ENCODE measurements at places on chromosomes 2 and 18.

DNA sequence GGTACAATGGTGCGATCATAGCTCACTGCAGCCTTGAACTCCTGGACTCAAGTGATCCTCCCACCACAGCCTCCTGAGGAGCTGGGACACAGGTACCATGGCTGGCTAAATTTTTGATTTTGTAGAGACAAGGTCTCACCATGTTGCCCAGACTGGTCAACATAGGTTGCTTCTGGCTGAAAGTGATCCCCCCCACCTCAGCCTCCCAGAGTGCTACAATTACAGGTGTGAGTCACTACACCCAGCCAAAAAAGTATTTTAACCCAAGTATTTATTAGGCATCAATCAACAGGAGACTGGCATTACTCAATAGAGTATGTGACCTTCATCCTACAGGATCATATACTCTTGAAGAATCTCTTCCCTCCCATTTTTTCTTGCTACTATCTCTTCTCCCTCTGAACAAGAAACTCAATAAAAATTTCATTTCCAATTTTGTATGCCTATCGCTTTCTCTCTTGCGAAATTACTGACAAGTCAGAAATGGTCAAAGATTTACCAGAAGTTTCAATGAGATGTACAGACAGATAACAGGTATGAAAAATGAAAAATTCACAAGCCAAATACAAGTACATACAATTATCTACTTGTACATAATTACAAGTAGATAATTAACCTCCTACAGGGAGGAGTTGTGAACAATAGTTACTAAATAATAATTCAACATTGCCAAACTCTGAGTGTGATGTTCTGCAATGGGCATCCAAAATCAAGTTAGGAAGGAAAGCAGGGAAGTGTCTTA is 34.9 kb upstream of the CCNT2 start:
- no peak for DNase-seq

DNA sequence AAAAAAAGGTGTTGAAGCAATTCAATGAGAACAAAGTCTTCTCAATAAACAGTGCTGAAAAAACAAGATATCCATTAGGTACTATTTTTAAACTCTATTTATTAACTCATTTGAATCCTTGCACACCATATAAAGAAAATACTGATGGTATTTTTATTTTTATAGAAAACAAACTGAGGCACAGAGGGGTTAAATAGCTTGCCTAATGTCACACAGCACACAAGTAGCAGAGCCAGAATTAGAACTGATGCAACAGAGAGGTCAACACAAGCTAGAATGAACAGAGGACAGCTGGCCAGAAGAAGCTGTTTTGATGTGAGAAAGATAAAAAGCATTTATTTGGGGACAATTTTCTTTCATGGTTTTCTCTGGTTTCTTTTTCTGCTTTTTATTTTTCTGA is 99.4 kb upstream of the RGPD4 start:
- no peak for DNase-seq

GRCh38 chr2:62038975-62039771 is 133.7 kb downstream of the COMMD1 start:
- no peak for DNase-seq

GRCh38 chr18:74310411-74310810 is 5.2 kb upstream of the C18orf63 start:
- DNase-seq, result no peak

- DNase-seq, result no peak
Measured at GRCh38 chr18:12836551-12836950, 47.5 kb downstream of the PTPN2 start.

DNA sequence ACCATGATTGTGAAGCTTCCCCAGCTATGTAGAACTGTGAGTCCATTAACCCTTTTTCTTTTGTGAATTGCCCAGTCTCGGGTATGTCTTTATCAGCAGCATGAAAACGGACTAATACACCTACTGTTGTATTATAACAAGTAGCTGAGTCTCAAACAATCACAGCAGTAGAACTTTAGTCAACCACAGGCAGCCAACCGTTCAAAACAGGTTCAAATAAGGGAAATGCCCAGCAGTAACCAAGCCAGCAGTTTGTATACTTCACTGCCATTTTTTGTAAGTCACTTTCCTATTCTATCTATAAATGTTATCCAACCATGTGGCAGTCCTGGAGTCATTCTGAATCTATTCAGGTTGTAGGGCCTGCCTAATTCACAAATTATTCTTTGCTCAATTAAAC is 1560.6 kb upstream of the SLC39A10 start:
- no peak for DNase-seq

DNA sequence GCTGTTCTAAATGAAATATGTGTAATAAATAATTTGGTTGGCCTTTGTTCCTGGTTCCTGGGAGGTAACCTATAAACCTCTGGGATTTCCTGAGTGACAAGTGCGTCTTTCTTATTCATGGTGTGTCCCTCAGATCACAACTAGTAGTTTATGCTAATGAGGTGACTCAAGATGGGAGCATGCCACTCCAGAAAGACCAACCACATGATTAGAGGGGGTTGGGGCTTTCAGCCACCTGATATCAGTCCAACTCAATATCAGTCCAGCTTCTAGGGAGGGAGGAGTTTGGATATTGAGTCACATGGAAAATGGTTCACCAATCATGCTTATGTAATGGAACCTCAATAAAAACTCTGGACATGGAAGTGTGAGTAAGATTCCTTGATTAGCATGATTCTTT is 96.6 kb downstream of the QPCT start:
- no peak for DNase-seq

DNA sequence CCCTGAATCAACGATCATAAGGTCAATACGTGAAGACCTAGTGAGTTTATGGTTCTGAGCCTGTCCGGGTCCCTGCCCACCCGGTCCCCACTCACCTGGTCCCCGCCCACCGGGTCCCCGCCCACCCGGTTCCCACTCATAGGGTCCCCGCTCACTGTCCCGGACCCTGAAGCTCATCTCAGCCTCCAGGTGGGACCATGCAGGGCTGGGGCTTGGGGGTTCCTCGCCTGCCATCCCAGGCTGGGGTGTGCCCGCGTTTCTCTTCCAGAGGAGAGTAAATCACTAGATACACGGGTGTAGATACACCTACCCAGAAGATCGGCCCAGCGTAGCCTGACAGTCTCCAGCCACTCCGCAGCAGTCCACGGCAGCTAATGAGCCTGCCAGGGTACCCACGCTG is 131.5 kb downstream of the MBP start:
- DNase-seq, result peak; percentile 46

- no peak for DNase-seq
Measured at GRCh38 chr18:76466410-76466991, 28.5 kb downstream of the ZNF516 start.

DNA sequence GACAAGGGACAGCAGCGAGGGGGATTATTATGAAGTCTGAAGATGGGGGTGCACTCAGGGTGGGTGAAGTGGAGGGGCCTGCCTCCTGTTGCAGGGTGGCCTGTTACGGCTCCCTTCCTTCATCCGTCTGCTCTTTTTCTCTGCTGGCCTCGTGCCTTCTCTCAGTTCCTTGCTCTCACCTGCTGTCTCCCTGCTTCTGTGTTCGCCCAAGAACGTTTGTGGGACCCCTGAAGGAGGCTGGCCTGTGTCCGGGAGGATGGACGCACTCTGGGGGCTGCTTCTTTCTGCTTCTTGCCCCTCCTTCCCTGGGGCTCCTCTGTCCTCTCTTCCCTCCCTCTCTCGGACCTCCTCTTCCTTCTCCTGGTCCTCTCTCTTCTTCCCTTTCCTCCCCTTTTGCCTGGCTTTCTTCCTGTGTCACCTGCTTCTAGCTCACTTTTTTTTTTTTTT is 13.8 kb downstream of the MROH2A start:
- peak; percentile 43 for DNase-seq

- no peak for DNase-seq
Measured at GRCh38 chr2:207833251-207833751, 63.6 kb upstream of the FZD5 start.

All from aorta (tissue), 5 donors.